ENCODE measurements at places on chromosomes 3 and 15.

DNA sequence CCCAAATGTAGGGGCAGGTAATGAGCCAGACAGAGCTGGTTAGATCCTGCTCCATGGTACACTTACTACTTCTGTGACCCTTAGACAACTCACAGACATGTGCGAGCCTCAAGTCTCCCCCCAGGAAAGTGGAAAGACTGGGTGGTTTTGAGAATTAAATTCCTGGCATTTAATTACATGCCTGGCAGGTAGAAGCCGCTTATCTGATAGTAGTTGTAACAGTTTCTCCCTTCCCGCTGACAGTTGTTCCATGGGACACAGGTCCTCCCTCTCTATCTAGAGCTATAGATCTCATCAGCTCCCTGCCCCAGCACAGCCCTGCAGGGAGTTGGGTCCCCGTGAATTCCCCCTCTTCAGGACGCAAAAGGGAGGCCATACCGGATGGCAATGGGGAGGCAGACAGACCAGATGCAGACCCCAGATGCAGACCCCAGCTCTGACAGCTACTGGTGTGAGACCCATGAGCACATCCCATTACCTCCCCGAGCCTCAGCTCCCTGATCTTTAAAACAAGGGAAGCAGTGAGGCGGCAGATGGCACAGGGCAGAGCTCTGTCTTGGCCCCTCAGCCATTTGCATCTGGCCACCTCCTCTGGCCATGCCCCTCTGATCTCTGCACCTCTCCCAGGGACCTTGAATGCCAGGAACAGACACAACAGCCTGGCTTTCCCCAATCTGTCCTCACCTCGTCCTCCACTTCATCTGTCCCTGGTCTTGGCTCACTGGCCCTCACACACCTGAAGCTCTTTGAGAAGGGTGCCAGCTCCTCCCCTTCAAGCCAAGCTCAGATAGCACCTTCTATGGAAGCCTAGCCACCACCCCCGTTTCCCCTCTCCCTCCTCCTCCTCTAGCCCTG, 34.1 kb upstream of the NR2C2 start:
- DNase-seq = no peak

- DNase-seq = no peak
These were observed 31.6 kb downstream of the ANP32A start for GRCh38 chr15:68789091-68789490.

DNA sequence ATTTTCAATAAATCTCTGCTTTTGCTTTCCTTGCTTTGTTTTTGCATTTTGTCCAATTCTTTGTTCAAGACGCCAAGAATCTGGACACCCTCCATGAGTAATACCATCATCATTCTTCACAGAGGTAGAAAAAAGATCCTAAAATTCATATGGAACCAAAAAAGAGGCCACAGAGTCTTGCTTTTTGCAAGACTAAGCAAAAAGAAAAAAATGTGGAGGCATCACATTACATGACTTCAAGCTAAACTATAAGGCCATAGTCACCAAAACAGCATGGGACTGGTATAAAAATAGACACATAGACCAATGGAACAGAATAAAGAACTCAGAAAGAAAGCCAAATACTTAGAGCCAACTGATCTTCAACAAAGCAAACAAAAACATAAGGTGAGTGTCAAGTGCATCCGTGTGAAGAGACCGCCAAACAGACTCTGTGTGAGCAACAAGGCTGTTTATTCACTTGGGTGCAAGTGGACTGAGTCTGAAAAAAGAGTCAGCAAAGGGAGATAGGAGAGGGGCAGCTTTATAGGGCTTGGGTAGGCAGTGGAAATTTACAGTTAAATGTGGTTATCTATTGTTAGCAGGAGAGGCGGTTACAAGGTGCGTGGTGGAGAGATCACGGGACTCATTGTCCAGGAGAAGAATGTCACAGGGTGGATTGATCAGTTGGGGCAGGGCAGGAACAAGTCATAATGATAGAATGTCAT, 10.9 kb downstream of the STRIT1 start:
- no peak for DNase-seq

- no peak for DNase-seq
These were observed 13.0 kb downstream of the CAND2 start for GRCh38 chr3:12809435-12809834.

- no peak for DNase-seq
These were observed 17.5 kb downstream of the PLEKHO2 start for GRCh38 chr15:64859226-64859625.

DNA sequence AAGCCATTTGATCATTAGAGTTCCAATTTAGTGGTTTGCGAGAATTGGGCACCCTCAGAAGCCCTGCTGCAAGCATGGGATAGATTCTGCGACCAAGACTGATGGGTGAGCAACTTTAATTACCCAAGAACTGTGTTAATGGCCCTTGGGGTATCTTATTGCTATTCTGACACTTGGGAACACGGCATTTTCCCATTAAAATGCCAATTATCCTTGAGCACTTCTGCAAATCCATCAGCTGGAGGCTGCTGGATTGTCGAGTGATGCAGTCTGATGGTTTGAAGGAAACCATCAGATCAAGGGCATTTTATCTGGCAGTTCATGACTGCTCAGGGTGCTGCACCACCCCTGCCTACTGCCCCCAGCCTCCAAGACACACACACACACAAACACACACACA, 183.6 kb upstream of the PROK2 start:
- DNase-seq = no peak

Measured in RWPE2 (cell line).